ENCODE measurements at places on chromosomes 13 and 19.

GRCh38 chr13:25291691-25292090, 4.4 kb upstream of the MTMR6 start:
- no peak for DNase-seq

- no peak for DNase-seq
Observed at GRCh38 chr13:52832313-52832712, 16.1 kb downstream of the PCDH8 start.

- peak; percentile 62 for DNase-seq
Observed at GRCh38 chr19:44552324-44552723, 22.8 kb upstream of the CEACAM20 start.

DNA sequence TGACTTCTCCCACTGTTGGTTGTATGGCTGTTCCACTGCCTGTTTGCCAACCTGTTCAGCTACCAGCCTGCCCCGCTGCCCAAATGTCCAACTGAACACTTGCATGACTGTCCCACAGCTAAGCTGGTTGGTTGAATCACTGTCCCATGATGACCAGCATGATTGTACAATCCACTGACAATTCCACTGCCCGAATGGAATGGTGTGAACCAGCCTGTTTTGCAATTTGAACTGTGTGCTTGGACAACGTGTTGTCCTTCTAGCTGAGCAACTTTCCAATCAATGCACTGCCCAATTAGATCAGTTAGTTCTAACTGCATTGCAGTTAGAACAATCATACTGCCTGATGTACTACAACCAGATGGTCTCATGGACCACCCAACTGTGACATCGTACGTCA, 8.7 kb downstream of the ADAMTS10 start:
- no peak for DNase-seq

GRCh38 chr13:55155046-55155445, 1985.7 kb upstream of the PRR20A start:
- DNase-seq: no peak

DNA sequence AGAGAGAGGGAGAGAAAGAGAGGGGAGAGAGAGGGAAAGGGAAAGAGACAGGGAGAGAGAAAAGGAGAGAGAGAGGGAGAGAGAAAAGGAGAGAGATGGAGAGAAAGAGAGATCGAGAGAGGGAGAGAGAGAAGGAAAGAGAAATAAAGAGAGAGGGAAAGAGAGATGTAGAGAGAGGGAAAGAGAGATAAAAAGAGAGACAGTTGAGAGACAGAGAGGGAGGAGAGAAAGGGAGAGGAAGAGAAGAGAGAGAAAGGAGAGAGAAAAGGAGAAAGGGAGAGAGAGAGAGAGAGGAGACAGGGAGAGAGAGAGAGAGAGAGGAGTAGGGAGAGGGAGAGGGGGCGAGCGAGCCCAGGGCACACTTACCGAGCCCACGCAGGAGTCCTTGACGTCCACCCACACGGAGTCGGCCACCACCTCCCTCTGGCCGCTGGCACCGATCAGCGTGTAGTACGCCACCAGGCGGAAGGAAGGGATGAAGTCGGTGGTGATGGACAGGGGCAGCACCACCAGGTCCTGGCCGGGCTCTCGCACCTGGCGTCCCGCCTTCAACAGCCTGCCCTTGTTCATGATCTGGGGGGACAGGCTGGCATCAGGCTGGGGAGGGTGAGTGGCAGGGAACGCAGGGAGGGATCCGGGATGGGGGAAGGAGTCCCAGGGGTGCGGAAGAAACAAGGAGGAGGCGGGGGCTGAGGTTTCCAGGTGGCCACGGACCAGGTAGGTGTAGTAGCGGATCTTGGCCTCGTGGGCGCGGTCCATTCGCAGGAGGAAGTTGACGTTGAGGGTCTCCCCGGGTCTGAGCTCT, 10.0 kb downstream of the C3 start:
- no peak for DNase-seq

- no peak for DNase-seq
Observed at GRCh38 chr13:97030705-97031452, 36.6 kb upstream of the OXGR1 start.

DNA sequence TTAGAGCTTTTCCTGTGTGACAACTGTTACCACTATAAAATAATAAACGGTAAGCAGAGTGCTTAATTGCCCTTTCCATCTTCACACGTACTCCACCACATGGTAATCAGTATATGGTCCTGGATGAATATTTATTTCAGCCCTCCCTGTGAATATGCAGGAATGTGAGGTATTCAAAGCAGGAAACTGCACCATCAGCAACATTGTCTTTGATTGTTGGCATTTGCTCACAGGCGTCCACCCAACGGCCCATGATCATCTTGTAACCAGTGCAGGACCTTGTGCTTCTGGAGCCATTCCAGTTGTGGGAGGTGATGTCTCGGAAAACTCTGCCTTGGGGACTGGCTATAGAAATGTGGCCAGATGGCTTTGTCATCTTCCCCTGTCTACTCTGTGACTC, 132.6 kb downstream of the COG6 start:
- no peak for DNase-seq

GRCh38 chr19:10836479-10837330, 693 bp upstream of the TMED1 start:
- peak; percentile 92 for DNase-seq
